T-helper 22 cell (primary cell): ENCODE measurements at places on chromosomes 2 and 18.

DNA sequence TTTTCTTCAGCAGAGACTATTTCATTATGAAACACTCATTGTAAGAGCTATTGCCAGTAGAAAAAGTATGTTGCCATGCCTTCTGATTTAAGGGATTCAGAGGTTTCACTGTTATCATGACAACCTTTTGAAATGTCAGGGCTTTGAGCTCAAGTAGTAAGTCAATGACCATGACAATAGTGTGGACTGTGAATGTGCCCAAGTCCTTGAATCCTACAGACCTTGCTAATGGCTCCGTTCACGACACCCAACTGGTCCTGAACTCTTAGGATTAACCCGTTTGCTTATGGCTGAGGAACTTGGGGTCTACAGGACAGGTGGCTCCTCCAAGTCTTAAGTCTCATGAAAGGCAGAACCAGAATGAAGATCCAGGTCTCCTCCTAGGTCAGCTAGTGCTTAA, 17.6 kb upstream of the KIDINS220 start:
- DNase-seq, result no peak

DNA sequence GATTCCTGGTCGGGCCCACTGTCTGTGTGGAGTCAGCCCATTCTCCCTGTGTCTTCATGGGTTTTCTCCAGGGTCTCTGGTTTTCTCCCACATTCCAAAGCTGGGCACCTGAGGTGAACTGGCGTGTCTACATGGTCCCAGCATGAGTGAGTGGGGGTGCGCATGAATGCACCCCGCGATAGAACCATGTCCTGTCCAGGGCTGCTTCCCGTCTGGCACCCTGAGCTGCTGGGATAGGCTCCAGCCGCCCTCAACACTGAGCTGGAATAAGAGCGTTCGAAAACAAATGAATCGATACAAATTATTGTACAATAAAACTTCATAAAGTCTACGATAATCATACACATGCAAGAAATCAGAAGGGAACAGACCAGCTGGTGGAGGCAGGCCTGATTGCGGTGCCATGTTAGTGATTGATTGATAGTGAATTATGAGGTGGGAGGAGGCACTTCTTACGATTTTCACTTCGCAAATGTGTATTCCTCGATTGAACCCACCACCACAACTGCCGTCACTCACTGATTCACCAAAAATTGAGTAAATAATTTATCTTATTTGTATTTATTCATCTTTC, 186.6 kb downstream of the MGAT5 start:
- DNase-seq, result no peak

DNA sequence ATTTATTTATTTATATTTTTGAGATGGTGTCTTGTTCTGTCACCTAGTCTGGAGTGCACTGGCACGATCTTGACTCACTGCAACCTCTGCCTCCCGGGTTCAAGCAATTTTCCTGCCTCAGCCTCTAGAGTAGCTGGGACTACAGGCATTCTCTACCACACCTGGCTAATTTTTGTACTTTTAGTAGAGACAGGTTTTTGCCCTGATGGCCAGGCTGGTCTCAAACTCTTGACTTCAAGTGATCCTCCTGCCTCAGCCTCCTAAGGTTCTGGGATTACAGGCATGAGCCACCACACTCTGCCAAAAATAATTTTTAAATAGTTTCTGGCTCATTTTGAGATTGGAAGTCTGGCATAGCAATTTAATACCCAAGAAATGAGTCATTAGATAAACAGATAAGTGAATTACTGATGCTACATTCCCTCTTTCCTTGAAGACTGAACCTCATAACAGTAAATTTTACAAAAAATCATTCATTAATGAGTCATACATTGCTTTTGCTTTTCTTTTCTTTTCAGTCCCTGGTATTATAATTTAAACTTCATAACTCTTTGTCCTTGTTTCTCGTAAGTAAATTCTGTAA, 881.6 kb upstream of the PIK3C3 start:
- DNase-seq, result no peak

GRCh38 chr2:226227341-226227740, 572.3 kb downstream of the IRS1 start:
- DNase-seq, result no peak

- DNase-seq, result no peak
Observed at GRCh38 chr2:218002845-218003180, at the start of gene TNS1. TSS of gene TNS1 (minus strand) at chr2:218002995. CDS start at chr2:218002872, 123 bp downstream.

DNA sequence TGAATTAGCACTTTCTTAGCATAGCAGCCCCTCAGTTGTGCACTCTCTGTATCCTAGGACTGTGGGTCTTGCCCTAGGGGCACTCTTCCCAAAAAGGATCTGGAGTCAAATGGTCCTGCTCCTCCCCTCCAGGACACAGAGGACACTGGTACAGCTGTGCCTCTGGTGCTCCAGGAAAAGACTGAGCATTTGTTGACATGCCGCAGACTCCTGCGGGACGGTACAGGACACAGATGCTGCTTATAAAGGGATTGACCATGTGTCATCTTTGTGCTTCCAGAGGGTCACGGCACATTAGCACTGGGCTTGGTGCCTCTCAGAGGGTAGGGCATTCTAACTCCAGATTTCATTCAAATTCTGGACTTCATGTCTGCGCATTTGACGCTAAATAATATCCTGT, 110.5 kb downstream of the KLF7 start:
- no peak for DNase-seq

GRCh38 chr2:77552956-77553355, 30.8 kb upstream of the LRRTM4 start:
- no peak for DNase-seq

DNA sequence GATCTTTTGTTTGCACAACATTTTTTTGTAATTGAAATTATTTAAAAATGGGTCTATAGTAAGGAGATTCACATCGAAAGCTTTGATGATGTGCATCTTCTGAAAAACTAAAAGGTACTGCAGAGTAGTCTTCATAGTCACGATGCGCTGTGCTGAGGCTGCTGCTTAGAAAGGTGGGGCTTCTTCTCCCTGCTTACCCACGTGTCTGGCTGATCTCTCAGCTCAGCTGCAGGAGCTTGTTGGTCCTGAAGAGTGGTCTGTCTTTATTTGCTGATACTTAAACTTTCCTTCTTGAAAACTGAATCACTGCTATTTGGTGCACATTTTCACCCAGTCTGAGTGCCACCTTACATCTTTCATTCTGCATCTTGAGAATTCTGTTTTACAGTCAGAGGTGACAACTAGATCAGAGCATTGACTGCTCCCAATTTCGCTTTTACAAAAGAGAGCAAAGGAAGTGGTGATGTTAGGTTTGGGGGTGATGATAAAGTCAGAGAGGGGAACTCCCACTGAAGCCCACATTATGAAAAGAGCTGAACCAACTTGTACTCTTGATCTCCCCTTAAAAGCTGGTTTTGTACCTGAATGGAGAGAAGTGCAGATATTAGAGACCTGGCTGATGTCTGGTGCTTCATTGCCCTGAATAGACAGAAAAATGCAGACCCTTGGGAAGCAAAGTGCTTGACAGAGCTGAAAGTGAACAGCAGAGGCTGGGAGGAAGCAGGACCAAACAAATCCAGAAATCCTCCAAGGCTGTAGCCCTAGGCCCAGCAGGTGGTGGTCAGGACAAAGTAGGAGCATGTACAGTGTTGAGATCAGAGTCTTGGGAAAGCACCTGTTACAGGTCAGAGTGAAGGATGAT, 984.5 kb downstream of the TSN start:
- DNase-seq, result no peak

GRCh38 chr2:207533461-207534008, 3.8 kb downstream of the CREB1 start:
- no peak for DNase-seq

- DNase-seq, result no peak
Observed at GRCh38 chr18:4236940-4237663, 218.0 kb downstream of the DLGAP1 start.

DNA sequence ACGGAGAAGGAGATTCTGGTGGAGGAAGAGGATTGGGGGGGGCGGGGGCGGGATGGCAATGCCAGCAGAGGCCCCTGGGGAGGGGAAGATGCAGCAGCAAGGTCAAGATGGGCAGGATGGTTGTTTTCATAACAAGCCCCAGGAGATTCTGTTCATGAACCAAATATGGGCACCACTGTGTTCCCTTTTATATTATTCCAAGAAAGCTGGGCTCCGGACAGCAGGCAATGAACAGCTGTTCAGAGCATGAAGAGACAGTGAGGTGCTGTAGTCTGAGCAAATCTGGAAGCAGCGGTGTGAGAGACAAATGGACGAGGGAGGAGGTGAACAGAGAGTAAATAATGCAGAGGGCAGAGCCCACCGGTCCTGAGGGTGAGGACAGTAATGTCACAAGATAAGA, 20.0 kb downstream of the UXS1 start:
- DNase-seq, result no peak
